ENCODE measurements at places on chromosomes 12 and 14.

DNA sequence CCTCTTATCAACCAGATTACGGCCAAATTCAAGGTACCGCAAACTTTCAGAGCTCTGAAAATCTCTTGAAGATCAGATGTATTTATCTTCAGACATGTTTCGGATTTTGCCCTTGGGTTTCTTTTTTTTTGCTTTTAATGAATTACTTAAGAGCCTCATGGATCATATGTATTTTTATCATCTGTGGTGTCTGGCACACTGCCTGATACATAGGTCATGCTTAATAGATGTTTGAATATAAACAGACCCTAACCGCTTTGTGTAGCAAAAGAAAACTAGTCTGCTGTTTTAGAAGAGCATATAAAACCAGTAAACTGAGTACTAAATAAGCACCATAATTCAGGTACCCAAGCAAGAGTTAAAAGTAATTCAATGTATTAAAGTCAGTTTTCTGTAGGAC is 20.1 kb upstream of the TBK1 start:
- DNase-seq, result no peak

- no peak for DNase-seq
These were observed 39.1 kb downstream of the PTPN21 start for GRCh38 chr14:88515499-88516221.

- no peak for DNase-seq
These were observed 53.6 kb upstream of the ARHGAP5 start for GRCh38 chr14:32023540-32023939.

GRCh38 chr14:63392236-63392635 is 73.5 kb upstream of the GPHB5 start:
- no peak for DNase-seq

DNA sequence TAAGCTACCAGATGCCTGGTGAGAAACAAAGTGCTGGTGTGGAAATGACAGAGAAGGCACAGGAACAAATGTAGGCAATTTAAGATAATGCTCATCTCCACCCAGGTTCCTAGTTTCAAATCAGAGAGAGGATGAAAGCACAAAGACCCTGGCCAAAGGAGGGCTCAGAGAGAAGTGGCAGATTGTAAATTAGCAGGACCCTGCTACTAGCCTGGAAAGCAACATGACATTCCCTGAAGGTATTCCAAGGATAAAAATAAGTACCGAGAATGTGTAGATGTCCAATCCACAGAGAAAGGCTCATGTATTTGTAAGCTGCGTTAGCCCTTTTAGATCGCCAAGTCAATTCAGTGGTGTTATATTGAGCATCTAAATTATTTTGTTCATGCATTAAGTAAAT is 324.0 kb downstream of the TMEM117 start:
- DNase-seq, result no peak

DNA sequence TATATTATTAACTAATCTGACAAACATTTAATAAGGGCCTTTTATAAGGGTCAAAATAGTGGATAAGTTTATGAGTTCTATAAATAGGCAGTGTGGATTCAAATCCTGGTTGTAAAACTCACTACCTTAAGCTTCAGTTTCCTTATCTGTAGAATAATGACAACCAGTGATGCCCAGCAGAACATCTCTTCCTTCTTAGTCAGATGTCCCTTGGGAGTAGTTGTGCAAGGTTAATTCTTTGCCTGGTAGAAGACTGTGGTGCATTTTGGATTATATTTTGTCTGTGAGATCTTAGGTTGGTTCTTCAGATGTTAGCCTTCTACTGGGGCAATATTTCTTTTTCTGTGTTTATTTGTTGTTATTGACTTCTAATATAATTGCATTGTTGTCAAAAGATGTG is 59.5 kb downstream of the ARID2 start:
- DNase-seq, result no peak

- no peak for DNase-seq
These were observed 55.3 kb downstream of the ELK3 start for GRCh38 chr12:96249196-96250118.

DNA sequence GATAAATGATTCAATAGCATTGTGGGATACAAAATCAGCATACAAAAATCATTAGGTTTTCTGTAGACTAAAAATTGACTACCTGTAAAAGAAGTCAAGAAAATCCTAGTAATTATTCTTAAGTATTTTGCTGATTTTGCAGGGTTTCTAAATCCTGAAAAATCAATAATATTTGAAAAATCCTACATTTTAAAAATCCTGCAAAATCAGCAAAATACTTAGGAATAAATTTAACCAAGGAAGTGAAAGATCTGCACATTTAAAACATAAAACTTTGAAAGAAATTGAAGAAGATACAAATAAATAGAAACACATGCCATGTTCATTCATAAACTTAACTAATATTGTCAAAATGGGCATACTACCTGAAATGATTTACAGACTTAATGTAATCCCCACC is 517.7 kb downstream of the RERGL start:
- DNase-seq, result no peak

GRCh38 chr14:103854017-103854808 is 6.8 kb upstream of the PPP1R13B start:
- no peak for DNase-seq

- DNase-seq, result peak; percentile 84
These were observed 31.2 kb downstream of the TC2N start for GRCh38 chr14:91835920-91836843.

- DNase-seq, result no peak
These were observed 48.3 kb downstream of the TRAF3 start for GRCh38 chr14:102825307-102826095.

GRCh38 chr12:121996945-121997612 is 24.6 kb upstream of the BCL7A start:
- DNase-seq, result no peak

DNA sequence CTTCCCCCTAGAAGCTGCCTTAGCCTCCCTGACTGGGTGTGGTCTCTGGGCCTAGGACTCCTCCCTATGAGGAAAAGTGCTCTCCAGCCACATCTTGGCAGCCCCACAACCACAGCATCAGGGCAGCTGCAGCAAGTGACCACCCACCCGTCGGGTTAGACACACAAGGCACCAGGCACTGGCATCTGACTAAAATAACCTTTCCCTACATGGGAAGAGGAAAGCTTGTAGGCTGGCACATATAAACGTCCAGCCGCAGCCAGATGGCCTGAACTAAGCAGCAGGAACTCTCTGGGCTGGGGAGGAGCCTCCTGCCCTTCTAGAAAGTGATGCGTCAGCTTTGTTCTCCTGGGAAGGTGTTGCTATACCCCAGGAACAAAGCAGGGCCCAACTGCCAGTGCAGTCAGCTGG is 328.7 kb downstream of the DPF3 start:
- DNase-seq, result no peak

GRCh38 chr12:125284945-125285685 is 219.9 kb downstream of the AACS start:
- DNase-seq, result no peak

GRCh38 chr12:126369487-126370463 is 1304.5 kb downstream of the AACS start:
- DNase-seq, result no peak

DNA sequence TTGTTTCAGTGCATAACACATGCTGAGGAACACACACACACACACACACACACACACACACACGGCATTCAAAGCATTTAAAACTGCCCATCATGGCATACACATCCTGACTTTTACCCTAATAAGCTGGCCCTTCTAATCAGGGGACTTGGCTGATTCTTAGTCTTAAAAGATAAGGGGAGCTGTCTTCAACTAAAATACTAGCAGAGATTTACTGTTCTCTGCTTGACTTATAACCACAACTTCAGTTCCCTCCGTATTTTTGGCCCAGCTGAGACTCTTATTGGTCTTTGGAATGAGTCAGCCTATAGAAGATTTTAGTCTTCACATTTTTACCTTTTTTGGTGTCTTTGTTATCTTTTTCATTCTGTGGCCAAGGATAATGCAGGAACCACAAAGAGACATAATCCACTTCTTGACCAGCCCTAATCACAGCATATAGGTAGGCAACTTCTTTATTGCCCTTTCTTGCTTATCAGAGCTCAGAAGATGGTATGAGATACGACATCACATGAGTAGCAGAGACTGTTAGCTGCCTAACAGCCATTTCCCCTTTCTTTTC is 25.1 kb upstream of the SLC8A3 start:
- DNase-seq, result no peak

DNA sequence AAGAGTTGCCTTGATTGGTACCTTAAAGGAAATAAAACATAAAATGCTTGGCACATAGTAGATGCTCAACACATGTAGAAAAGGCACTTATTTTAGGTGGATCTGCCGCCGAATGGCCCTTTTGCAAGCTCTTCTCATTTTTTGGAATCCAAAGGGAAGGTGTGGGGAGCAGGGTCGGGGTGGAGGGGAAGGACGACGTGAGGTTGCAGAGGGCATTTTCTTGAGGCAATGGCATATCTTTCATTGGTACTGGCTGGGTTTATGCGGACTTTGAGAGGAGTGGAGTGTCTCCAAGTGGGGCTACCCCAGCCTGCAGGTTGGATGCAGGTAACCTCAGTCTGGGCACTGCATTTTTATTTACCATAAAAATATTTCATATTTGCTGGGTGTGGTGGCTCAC is 8.1 kb downstream of the RTL1 start:
- no peak for DNase-seq

DNA sequence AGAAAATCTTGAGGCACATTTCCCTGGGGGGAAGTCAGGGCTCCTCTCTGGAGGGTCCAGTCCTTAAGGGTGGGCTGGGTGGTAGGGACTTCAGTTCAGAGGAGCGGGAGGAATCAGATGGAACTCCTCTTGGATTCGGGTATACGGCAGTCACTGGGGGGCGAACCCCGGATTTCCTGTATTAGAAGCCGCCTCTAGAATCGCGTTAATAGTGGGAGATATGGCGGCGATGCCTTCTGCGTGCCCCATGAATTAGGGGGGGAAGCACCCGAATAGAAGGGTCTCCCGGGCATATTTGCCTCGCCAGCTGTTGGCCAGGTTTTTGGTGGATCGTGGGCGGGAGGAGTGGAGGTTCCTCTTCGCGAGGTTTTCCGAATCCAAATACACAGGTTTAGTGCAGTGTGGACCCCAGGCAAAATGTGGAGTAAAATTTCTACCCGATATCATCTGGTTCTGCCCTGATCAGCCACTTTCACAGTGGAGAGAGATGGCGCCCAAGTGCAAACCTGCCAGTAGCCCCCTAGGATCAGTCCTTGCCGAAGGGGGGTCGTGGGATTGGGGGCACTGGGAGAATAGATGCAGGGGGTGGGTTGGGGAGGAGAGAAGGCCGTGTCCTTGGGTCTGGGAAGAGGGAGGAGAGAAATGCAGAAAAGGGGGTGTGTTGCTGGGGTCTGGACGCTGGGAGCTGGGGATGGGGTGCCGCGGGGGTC is 628 bp downstream of the MEG3 start:
- DNase-seq, result no peak

DNA sequence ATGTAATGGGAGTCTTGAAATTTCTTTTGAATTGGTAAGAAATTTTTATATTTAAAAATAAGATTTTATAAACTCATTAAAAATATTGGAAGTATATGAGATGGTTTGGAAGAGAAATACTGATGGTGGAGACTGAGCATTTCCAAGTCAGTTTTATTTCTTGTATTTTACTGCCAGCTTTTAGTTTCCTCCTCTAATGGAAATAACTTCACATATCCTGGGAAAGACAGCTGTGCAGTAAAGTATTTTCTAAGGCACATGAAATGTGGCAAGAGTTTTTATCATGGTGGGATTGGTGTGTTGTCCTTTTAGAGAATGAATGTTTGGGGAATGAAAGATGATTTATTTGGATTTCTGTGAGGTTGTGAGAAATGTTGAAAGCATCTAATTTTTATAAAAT is 346.9 kb upstream of the RGS6 start:
- DNase-seq, result no peak

DNA sequence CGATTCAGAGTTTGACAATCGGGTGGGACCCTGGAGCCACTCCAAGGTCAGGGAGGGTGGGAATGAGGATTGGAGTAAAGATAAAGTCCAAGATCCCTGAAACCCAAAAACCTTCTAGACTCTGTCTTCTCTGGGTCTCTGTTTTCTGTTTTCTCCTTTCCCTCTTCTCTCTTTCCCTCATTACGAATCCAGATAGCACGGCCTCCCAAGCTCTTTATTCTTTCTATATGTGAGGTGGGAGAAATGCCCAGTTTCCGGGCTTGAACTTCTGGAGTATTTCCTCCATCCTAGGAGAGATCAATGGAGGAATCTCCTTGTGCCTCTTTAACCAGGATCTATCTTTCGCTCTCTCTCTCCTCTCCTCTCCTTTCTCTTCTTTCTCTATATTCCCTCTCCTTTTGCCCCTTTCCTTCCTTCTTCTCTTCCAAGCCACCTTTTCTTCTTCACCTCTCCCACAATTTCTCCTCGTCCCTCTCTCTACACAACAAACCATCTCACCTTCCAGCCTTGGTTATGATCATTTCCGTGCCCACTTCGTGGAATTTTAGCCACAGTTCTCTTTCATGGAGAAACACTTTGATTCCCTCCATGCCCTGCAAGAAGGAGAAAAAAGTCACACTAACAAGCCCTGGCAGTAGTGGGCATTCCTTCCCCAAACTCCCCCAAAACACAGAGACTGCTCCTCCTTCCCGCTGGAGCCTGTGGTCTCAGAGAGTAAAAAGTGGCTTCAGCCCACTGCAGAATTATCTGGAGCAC is 4.4 kb downstream of the TBX5 start:
- no peak for DNase-seq

GRCh38 chr12:34208331-34209258 is 186.3 kb downstream of the ALG10 start:
- DNase-seq, result no peak

DNA sequence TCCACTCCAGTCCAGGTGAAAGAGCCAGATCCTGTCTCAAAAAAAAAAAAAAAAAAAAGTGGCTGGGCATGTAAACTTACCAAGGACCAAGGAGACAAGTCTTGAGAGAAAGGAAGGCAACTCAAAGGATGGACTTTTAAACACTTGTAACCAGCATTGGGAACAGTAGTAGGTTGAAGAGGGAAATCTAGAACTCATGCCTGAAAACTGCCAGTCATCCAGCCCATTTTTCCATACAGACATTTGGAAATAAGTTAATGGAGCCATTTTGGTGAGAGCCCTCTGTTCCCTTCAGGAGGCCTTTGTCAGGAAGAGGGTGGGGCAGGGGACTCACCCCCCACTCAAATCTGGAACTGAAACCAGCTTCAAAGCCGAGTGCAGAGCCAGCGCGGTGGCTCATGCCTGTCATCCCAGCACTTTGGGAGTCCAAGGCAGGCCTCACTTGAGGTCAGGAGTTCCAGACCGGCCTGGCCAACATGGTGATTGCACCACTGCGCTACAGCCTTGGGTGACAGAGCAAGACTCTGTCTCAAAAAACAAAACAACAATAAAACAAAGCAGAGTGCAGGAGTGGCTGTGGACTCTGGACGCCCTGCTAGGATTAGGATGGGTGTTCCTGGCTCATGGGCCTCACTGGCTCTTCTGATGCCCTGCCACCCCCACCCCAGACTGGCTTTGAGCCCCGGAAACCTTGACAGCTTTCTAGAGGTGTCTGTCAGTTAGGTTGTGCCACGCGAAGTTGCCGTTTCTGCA is 1.6 kb upstream of the MLXIP start:
- DNase-seq, result no peak

DNA sequence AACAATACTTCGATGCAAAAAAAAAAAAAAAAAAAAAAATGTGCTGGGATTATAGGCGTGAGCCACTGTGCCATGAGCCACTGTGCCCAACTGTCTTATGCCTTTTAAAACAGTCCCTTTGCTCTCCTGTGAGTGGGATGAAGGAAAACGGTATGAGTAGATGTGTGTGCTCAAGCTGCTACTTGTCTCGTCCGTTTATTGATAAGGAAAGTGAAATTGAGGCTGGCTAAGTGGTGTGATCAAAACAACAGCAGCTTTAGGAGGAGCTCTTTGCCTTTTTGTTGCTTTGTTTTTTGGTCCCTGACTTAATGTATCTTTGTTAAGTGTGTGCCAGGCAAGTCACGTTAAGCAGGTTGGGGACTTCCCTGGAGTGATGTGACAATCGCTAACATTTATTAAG is 275.9 kb downstream of the TMEM132C start:
- no peak for DNase-seq

Measured in CD4-positive, CD25-positive, alpha-beta regulatory T cell (primary cell).